ENCODE measurements at places on chromosomes 6 and 20. TPM values are rescaled to one million over a fixed set of nuclear protein-coding genes. Genes with fewer than 3 reads are reported as not detected.

- DNase-seq, result no peak
Observed at GRCh38 chr6:48979085-48979484, 484.0 kb downstream of the MMUT start.

GRCh38 chr20:44137266-44137801 lies 49.7 kb downstream of the JPH2 start:
- DNase-seq, result no peak

DNA sequence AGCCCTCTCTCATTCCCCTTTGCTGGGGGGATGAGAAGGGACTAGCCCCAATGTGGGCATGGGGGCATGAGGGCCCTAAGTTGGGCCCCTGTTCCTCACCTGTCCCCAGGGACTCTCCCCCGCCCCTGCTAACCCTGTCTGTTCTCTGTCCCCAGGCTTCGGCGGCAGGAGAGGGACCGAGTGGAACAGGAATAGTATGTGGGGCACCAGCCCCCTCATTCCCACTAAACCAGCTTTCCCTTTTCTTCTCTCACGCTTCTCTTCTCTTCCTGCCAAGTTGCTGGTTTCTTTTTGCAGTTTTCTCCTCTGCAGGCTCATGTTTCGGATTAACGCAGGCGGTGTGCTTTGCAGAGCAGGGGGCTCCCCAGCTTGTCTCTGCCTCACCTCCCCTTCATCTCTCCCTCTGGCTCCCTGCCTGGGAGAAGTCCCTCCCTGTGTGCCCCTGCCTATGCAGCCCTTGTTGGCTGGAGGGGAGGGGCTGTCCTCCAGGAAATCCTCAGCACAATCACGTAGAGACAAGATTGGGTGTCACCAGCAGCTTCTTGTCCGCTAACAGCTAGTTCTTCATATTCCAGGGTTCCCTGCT lies 7.9 kb downstream of the TMEM63B start:
- DNase-seq, result no peak

DNA sequence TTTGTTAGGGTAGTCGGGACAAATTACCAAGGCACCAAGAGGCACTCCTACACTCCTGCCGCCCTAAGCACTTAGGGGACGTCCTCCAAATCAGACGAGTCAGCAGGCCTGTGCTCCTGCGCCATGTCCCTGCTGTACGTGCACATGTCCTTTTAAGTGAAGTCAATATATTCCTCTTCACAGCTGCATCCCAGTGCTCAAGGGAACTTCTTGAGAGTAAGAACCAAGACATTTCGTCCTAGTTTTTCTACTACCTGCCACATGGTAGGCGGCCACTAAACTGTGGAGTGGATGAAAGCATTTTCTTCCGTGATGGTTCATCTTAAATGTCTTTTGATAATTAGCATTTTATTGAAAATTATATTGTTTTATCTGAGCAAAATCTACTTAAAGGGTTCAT lies 100.7 kb downstream of the RPP40 start:
- DNase-seq, result no peak

Gene FRK
- total RNA-seq, result 0.82 TPM

Gene GMPR
- 3.0 TPM for total RNA-seq

- DNase-seq, result no peak
Observed at GRCh38 chr6:153013438-153013837, 10.9 kb upstream of the MTRF1L start.

- no peak for DNase-seq
Observed at GRCh38 chr6:168835991-168836390, 395.0 kb downstream of the SMOC2 start.

GRCh38 chr6:89116702-89117101 lies 1.2 kb downstream of the SRSF12 start:
- DNase-seq, result no peak

Gene EYA4
- total RNA-seq, result not detected

- DNase-seq, result no peak
Observed at GRCh38 chr20:57090590-57091560, 175.6 kb downstream of the BMP7 start.

Gene ASIP
- not detected for total RNA-seq

DNA sequence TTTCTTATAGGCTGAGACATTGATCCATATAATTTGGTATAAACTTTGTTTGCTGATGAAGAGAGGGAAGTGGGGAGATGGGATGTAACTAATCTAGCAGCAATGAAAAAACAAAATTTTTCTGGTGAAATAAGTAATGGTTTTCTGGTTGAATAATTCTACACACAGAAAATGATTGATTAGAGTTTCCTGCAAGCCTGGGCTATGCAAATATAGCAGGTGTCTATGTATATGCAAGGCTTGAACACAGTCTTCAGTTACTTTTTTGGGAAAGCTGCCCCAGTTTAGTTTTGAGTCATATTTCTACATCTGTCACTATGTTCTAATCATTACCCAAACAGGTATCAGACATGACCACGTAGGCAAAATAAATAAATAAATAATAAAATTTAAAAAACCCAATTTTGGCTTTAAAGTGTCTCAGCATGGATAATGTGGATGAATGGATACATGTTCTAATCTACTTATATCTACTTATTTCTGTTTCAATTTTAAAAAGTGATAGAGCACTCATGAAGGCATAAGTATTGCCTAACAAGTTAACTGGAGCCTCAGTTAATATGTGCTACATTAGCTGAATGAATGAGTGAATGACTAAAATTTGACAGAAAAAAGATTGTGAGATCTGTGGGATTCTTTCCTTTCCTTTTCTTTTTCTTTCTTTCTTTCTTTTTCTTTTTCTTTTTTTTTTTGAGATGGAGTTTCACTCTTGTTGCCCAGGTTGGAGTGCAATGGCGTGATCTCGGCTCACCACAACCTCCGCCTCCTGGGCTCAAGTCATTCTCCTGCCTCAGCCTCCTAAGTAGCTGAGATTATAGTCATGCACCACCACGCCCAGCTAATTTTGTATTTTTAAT lies 37.2 kb upstream of the TFB1M start:
- DNase-seq, result no peak

DNA sequence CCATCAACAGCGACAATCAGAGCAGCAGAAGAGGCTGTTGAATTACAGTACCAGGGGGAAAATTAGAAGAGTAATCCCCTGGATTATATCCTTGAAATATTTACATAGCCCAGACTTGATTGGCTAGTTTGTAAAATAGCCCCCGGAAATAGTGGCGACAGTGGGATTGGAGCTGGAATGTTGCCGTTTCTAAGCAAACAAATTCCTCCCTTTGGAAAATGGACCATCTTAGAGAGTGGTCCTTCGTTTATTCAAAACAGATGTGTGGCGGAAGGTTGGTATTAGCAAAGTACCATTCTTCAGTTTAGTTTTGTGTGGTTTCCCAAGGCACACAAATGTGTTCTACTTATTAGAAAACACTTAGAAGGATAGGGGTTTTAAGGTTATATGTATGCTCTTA lies 4.5 kb upstream of the EPB41L2 start:
- no peak for DNase-seq

Gene RHAG
- not detected for total RNA-seq

Gene SLC17A3
- total RNA-seq, result not detected

DNA sequence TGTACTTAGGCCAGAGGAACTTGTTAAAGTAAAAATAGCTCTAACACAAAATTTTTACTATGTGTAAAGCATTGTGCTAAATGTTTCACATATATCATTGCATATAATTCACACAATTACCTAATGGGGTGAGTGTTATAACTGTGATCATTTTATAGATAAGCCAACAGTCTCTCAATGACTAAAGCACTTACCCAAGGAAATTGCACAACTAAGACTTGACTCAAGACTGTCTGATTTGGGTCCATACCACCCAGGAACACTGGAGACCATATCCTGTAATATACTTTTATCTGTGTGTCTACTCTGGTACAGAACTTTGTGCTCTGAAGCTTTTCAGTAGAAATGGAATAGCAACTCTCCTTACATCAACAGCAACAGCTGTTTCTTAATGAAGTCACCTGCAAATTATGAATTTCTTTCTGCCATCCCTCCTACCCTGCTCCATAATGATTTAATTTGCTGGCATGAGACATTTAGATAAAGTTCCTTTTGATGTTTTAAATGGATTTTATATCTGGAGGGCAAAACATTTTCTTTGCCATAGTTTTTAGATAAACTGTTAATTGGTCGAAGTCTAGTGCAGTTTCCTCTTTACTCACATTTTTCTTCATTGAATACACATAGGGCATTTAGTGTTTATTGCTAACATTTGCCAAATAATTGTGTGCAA lies 47.5 kb downstream of the TSPYL4 start:
- peak; percentile 70 for DNase-seq

Measured in MCF 10A (cell line).